AG04450 (cell line): ENCODE measurements at places on chromosomes 5 and 9. TPM values are rescaled to one million over a fixed set of nuclear protein-coding genes. Genes with fewer than 3 reads are reported as not detected.

GFRA3 gene
- 0.11 TPM in 1 of 2 replicates, not detected in the other for polyA plus RNA-seq

- no peak for DNase-seq
These were observed 736 bp upstream of the NKD2 start for GRCh38 chr5:1007681-1008450.

DNA sequence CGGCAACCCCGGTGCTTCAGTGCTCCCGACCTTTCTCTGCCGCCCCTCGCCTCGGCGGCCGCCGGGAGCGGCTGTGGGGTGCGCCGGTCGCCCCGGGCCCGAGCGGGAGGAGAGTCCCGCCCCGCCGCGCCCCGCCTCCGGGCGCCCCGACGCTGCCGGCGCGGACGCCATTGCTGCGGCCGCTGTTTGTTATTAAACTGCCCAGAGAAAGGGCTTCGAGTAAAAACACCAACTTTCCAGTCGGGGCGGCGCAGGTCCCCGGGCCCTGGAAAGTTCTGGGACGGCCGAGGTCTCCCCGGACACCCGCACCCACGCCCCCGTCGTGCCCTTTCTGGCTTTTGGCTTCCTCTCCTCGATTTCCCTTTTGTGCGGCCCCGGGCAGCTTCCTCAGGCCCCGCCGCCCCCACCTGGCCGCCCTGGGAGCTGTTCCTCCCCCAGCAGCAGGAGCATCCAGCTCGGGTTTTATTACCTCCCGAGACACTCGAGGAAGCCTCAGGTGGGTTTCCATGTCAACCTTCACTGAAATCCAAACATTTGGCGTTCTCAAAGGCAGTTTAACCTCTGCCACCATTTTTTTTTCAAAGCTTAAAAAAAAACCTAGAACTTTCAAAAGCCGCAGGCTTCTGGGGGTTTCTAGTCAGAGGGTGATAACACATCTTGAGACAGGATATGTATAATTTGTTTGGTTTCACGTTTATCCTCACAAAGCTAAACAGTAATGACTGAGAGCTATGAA lies 334.4 kb downstream of the CWC27 start:
- DNase-seq = no peak

- DNase-seq = no peak
These were observed 23.3 kb downstream of the NOTCH1 start for GRCh38 chr9:136522314-136523237.
